ENCODE measurements at places on chromosomes 6 and 20.

- no peak for DNase-seq
Observed at GRCh38 chr20:25296094-25297093, 48.5 kb downstream of the PYGB start.

DNA sequence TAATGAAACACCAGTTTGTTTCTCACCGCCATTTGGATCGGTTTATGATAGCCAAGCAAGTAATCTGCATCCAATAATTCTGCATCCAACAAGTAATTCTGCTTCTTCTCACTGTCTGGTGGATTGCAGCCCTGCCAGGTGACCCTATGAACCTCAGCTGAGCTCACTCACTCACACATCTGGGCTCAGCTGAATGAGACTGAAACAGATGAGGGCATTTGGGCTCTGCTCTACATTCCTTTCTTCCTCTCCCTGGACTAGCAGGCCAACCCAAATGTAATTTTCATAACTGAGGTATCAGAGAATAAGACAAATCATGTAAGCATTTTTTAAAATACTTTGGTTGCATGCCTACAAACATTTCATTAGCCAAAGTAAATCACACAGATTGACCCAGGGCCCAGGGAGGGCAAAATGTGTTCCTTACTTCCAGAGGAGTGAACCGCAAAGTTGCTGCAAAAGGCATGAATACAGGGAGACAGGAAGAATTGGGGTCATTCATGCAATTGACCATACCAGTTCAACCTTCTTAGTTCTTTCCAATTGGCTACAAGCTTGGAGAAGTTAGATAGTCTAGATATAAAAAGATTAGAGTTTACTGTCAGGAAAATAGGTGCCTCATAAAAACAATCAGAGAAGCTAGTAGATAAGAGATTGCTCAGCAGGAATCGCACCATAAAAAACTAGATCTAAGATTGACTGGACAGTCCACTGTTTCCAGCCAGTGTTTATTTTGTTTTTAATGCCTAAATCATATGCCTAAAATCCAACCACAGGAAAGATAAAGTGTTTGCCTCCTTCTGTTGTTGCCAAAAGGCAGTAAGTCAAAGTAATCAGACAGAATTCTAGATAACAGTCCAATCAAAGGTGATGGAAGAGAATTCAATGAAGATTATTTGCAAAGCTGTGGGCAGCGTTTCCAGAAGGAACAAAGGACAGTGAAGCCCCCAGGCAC is 43.7 kb downstream of the CBLN4 start:
- no peak for DNase-seq

DNA sequence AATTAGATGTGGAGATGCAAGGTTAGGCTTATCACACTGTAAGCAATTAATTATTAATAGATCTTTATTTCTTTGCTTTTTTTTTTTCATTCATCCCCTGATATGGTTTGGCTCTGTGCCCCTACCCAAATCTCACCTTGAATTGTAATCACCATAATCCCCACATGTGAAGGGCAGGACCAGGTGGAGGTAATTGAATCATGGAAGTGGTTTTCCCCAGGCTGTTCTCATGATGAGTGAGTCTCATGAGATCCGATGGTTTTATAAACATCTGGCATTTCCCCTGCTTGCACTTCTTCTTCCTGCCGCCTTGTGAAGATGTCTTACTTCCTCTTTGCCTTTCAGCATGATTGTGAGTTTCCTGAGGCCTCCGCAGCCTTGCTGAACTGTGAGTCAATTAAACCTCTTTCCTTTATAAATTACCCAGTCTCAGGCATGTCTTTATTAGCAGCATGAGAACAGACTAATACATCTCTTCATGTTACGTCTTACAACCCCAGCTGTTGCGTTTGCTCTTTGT is 333.8 kb downstream of the CDH26 start:
- no peak for DNase-seq

- DNase-seq = no peak
Observed at GRCh38 chr20:2563116-2563515, 26.7 kb downstream of the TMC2 start.

DNA sequence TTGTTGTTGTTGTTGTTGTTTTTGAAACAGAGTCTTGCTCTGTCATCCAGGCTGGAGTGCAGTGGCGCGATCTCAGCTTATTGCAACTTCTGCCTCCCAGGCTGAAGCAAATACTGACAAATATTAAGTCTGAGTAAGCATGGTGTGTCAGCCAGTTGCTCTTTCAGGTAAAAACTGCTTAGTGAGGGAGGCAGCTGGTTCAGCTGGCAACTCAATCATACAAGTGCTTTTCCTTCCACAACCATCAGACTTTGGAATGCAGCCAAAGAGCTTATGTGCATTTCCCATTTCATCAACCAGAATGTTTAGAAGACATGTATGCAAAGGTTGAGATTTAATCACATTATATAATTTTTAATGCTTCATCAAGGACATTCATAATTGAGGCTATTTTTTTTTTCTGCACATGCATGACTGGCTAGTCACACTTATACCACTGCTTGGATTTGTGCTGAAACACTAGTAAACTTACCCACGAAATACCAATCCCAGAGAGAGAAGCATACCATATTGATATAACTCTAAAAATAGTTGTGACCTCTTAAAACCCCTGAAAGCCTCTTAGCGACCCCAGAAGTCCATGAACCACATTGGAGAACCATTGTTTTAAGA is 56.0 kb downstream of the CLIC5 start:
- no peak for DNase-seq

DNA sequence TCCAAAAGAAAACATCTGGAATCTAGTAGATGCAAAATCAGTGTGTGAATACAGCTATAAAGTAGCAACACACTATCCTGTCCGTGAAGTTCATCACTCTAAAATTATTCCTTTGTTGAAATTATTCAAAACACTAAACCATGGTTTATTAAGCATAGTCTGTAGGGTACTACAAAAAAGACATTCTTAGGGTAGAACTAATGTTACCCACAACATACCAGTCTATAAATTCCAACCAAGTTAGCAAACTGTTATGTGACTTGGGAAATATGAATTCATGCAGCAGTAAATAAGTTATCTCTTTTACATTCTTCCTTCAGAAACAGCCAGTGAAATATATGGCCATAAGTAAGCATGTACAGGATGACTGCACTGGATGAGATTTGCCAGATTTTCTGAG is 580.3 kb upstream of the ADGRB3 start:
- no peak for DNase-seq
